ENCODE measurements at places on chromosomes 16 and 17.

- DNase-seq, result peak; percentile 80
Observed at GRCh38 chr17:58328195-58329034, at the start of gene TSPOAP1. Gene TSPOAP1 (minus strand): TSS chr17:58328795. CDS start chr17:58327920, 875 bp downstream.

DNA sequence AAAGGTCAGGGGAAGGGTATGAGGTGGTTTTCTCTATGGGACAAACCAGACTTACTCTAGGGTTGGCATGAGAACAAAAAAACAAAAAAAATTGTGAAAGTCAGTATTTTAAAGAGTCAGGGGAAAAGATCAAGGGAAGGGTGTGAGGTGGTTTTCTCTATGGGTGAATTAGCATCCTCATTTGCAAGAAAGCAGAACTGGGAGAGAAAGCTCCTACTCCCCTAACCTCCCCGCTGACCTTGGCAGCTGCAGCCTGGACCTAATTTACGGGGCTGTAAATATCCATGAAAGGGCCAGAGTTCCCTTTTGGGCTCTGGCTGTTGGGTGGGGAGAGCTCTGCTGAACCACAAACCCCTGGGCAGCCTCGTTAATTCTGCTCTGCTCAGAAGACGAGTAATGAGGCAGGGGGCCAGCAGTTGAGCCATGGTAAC lies 10.6 kb downstream of the RHBDL3 start:
- DNase-seq, result no peak

DNA sequence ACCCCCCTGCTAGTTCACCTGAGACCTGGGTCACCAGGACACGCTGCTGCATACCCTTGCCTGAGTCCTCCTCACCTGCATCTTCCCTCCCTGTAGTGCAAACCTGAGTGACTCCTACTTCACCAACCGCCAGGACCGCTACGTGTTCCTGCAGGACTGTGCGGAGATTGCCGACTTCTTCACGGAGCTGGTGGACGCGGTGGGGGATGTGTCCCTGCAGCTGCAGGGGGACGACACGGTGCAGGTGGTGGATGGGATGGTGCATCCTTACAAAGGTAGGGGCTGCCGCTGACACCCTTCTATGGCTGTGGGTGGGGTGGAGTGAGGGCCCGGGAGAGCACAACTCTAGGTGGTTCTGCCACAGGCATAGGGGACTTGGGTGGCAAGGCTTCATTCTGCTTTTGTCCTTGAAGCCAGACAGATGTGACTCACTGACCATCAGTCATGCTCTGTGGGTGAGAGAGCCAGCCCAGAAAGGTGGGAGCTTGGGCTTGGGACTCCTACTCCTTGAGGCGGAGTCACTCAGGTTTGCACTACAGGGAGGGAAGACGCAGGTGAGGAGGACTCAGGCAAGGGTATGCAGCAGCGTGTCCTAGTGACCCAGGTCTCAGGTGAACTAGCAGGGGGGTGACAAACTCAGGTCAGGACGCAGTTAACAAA lies 22.3 kb downstream of the PGS1 start:
- no peak for DNase-seq

- no peak for DNase-seq
Observed at GRCh38 chr17:77604301-77604972, 354.1 kb upstream of the TNRC6C start.

DNA sequence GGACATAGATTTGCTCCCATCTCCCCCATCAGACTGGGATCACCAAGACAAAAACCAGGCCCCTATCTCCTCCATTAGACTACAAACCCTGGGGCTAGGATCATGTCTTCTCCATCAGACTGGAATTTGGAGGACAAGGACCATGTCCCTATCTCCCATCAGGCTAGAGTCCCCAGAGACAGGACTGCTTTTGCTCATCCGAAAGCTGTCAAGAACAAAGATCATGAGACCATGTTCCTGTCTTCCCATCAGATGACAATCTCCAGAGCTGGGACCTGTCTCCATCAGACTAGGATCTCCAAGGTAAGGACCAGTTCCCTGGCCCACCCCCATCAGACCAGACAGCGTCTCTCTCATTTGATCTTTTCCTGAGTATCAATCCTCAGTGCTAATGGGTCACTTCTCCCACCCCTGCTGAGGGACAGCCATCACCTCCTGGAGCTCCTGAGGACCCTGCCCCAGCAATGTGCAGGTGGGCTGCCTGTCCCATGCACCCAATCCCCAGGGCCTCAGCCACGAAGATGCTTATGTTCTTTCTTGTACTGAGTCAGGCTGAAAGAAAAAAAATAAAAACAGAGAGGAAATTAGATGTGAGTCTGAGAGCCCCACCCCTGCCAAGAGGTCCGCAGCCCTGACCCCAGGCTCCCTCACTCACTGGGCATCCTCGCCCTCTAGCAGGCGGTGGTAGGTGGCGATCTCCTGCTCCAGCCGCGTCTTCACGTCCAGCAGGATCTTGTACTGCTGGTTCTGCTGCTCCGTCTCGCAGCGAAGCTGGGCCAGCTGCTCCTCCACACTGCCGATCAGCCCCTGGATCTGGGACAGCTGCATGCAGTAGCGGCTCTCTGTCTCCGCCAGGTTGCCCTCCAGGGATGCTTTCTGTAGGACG lies 90.3 kb downstream of the GOSR1 start:
- DNase-seq, result no peak

- peak; percentile 55 for DNase-seq
Observed at GRCh38 chr17:78708510-78708973, 73.5 kb downstream of the CYTH1 start.

GRCh38 chr17:80279895-80280294 lies 19.2 kb downstream of the RNF213 start:
- DNase-seq, result no peak

- DNase-seq, result no peak
Observed at GRCh38 chr16:53309457-53309856, 124.8 kb upstream of the RBL2 start.

DNA sequence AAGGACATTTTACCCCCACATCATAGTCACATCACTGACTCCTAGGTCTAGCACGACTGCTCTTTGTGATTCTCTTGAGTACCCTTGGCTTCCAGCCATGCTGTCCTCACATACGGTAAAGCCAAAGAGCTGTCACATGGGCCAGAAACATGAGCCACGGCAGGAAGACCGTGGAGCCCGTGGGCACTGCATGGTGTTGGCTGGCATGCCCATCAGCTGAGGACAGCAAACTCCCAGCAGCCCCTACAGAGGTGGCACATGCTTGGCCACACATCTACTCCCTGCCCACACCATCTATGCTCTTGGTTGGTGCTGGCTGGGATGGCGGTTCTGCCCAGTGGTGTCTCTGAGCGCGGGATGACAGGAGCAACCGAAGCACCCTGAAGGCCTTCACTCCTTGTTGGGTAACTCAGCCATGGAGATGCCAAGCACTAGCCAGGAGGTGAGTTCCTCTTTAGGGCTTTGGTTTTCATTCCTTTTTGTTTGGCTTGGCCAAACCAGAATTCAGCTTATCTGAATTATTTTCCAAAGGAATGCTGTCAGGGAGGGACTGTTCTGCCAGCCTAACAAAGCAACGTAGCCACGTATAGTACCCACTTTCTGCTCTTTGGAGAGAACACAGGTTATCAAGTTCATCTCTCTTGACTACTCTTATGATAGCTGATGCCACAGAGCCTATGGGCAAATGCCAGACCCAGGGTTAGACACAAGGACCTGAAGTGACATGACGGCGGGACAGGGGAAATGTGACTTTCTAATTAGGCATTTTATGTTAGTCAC lies 10.0 kb downstream of the TNFAIP1 start:
- no peak for DNase-seq

GRCh38 chr17:80146121-80147034 lies 550 bp downstream of the EIF4A3 start:
- no peak for DNase-seq

- DNase-seq, result no peak
Observed at GRCh38 chr16:333406-334094, 19.0 kb downstream of the AXIN1 start.

GRCh38 chr17:42814633-42815399 lies 9.3 kb downstream of the BECN1 start:
- no peak for DNase-seq

DNA sequence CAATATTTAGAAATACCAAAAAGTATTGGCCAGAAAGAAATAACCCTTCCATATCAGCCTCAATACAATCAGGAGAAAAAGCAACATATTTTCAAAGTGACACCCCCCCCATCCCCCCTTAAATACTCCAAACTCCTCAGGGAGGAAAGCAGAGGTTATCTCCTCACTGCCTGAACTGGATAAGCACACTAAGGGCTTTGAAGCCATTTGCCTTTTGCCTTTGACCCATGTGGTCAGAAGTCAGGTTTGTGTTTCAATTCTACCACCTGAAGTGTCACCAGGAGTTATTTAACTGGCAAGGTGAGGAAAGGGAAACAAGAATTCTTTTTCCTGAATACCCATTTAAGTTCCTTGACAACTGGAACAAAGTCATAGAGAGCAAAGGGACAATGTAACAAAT lies 3.5 kb upstream of the VEZF1 start:
- DNase-seq, result no peak

- DNase-seq, result no peak
Observed at GRCh38 chr16:54873071-54873470, 57.6 kb upstream of the IRX5 start.

DNA sequence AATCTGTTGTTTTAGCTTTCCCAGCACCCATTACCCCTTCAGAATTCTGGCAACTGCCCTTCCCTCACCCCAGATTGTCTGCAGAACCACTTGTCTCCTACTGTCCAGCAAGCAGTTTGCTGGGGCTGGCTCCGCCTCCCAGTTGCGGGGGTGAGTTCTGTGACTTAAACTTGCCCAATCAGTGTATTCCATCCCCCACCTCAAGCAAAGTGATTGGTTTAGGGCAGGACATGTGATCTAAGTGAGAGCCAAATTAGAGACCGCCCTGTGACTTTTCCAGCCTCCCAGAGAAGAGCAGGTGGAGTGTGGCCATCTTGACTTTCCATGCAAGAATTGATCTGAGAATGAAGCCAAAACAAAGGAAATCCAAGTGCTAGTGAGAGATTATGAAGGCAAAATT lies 22.7 kb upstream of the SRCIN1 start:
- no peak for DNase-seq

GRCh38 chr17:64173646-64174045 lies 43.7 kb upstream of the ERN1 start:
- no peak for DNase-seq

DNA sequence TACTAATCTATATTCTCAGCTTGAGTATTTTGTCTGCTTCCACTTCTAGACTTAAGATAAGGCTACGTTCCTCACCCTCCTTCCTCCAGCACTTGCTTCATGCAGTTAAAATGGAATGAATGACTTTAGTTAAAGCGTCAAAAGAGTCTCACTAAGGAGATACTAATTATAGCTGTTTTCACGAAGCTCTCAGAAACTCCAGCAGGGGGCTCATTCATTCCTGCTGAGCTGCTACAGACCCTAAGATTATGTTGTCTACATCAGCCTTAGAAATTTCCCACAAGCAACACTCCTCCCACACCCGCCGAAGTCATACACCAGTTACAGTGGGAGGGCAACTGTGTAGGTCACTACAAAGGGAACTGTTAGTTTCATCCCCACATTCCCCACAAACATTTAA lies 57.0 kb upstream of the KIFC3 start:
- DNase-seq, result no peak

- no peak for DNase-seq
Observed at GRCh38 chr16:86680661-86681030, 102.3 kb downstream of the FOXL1 start.

DNA sequence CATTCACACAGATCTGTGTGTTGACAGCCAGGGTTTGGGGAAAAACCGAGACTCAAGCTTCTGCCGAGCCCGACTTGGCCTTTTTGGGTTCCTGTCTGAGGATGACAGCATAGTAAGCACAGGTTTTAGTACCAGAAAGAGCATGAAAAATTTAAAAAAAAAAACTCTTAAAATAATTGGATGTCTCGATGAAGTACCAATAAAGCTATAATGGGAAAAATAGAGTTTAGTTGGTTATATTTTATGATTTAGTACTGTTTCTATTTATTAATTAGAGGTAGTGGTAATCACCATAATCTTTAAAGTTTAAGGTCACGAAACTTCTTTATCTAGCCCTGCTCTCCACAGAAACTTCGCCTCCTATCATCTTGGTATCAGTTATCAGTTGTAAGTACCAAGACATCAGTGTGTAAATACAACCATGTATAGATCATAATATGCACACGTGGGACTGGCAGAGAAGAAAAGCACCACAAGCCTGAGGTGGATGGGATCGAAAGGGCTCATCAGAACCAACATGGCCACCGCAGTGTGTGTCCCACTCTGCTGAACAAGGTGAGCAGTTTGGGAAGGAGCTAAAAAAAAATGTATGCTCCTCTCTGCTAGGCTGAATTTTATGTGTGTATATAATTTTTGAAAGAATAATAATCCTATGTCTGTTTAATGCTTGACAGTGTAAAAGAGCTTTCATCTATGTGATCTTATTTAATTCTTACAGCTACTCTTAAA lies 14.4 kb upstream of the EEF2K start:
- DNase-seq, result no peak

DNA sequence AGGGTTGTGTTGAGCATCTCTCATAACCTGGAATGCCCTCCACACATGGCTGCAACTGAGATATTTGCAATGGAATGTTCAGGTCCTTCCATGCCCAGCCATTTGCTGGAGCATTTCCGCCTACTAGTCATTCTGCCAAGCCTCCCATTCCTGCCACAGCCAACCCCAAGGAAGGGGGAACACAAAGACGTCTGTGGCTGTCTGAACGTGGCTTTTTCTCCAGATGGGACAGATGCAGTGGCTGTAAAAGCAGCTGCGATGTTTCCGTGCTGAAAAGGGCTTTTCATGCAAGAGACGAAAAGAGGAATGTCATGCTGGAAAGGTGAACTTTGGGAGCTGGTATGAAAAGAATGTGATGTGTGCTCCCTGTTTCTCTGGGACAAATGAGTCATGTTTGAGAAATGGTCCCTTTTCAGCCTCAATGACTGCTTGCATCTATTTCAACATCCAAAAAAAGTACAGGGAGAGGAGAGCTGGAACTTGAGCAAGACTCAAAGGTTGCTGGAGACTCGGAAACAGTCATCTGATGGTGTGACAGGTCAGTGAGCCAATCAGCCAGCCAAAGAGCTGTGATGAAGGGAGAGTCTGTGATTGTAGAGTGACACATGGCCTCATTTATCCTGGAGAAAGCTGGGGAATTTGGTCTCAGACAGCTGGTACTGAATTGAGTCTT lies 208.9 kb downstream of the SHISA9 start:
- no peak for DNase-seq

- no peak for DNase-seq
Observed at GRCh38 chr17:15981208-15981607, 18.3 kb downstream of the ZSWIM7 start.

- DNase-seq, result no peak
Observed at GRCh38 chr17:71184716-71185115, 936.1 kb upstream of the SOX9 start.

DNA sequence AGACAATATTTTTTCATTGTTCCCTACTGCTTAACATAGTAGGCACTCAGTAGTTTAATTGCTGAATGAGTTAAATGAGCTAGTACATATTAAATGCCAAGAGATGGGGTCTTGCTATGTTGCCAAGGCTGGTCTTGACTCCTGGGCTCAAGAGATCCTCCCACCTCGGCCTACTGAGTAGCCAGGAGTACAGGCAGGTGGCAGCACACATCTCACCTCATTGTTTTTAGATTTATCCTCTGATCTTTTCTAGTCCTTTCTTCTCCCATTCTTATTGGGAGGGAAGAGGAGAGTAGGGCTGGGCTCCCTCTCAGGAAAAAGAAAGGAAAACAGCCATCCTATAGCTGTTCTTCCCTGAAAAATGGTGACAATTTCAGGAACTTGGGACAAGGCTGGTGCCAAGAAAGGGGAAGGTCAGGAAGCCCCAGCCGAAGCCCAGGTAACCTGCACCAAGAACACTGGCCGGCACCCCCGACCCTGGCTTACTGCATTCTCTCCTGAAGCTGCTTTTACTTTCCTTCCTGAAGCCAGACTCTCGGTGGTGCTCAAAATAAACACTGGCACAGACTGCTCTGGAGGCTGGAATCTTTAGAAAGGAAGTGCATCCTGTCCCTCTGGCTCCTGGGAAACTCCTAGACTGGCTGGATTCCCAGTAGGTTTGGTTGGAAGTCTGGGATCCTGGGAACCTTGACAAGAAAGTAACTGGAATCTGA lies 2.7 kb downstream of the TNFAIP1 start:
- no peak for DNase-seq

Measured in activated CD4-positive, alpha-beta T cell treated with anti-CD3 and anti-CD28 coated beads for 1 hour (primary cell).